ENCODE measurements at places on chromosomes 12 and 14.

- DNase-seq: no peak
Observed at GRCh38 chr12:8676651-8677050, 14.0 kb upstream of the MFAP5 start.

- DNase-seq: no peak
Observed at GRCh38 chr14:58066115-58066514, 85.9 kb downstream of the ARMH4 start.

GRCh38 chr12:68350753-68351152 is 18.6 kb upstream of the MDM1 start:
- DNase-seq: no peak

DNA sequence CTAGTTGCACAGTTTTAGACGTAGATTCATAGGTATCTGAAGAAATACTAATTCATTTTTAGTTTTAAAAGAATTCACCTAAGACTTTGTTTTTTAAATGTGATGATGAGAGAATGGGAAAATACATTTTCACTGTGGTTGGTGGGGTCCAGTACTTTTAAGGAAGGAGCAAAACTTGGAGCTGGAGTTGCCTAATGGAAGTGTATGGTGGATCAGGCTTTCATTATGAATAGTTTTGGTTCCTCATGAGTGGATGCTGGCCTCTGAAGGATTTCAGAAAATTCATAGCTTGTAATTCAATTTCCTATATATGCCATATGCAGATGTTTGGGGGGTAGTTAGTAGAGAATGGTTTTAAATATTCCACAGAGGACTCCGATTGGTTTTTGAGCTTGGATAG is 27.1 kb downstream of the STK38L start:
- no peak for DNase-seq

DNA sequence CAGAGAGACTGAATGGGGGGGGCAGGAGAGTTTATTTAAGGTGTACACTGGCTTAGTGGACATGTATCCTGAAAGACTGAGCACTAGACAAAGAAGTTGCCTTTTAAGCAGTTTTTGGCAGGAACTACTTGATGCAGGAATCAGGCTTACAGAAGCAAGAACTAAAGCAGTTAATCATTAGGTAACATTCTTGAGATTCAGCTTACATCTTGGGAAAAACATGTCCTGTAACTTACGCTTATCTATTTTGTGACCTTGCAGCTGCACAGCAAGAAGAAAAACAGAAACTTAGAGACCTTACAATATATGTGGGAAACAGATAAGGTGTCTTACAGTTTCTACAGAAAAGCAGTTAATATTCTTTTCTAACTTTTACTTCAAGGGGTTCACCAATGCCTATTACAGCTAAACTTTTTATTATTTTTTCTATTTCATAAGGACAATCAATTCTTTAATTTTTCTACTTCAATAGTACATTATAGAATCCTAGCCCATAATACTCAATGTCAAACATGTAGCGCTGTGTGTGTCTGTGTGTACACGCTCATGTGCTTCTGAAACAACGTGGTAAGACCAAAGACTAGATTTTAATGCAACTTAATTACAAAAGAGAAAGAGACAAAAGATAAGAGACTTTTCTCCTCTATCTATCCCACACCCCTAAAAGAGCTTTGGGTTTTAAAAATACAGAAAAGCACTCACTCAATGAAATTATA is 276.9 kb downstream of the PRKD1 start:
- no peak for DNase-seq

DNA sequence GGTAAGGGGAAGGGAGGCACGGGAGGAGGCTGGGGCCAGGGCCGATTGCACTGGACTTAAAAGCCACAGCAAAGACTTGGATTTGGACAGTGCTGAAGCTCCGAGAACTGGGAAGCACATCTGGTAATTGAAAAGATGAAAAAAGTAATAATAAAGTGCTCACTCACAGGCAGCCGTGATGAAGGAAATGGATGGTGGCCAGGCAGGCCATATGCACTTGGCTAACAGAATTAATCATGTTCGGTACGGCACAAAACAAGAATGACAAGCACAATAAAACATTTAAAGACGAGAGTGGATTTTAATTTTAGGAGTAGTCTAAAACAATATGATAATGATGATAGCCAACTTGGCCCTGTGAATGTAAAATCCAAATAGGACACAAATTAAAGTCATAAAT is 154.3 kb downstream of the VRK1 start:
- DNase-seq: no peak

GRCh38 chr14:23068789-23069412 is 11.6 kb upstream of the CDH24 start:
- peak; percentile 86 for DNase-seq

- no peak for DNase-seq
Observed at GRCh38 chr14:101358320-101359125, 202.8 kb upstream of the DIO3 start.

GRCh38 chr14:54117396-54117795 is 160.8 kb upstream of the BMP4 start:
- no peak for DNase-seq

GRCh38 chr12:16063726-16064125 is 152.6 kb downstream of the DERA start:
- no peak for DNase-seq

DNA sequence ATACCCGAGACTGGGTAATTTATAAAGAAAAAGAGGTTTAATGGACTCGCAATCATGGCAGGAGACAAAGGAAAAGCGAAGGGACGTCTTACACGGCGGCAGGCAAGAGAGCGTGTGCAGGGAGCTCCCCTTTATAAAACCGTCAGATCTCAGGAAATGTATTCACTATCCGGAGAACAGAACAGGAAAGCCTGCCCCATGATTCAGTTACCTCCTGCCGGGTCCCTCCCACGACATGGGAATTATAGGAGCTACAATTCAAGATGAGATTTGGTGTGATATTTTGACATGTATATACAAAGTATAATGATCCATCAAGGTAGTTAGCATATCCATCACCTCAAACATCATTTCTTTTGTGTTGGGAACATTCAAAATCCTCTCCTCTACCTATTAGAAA is 2.3 kb upstream of the CDCA4 start:
- no peak for DNase-seq

DNA sequence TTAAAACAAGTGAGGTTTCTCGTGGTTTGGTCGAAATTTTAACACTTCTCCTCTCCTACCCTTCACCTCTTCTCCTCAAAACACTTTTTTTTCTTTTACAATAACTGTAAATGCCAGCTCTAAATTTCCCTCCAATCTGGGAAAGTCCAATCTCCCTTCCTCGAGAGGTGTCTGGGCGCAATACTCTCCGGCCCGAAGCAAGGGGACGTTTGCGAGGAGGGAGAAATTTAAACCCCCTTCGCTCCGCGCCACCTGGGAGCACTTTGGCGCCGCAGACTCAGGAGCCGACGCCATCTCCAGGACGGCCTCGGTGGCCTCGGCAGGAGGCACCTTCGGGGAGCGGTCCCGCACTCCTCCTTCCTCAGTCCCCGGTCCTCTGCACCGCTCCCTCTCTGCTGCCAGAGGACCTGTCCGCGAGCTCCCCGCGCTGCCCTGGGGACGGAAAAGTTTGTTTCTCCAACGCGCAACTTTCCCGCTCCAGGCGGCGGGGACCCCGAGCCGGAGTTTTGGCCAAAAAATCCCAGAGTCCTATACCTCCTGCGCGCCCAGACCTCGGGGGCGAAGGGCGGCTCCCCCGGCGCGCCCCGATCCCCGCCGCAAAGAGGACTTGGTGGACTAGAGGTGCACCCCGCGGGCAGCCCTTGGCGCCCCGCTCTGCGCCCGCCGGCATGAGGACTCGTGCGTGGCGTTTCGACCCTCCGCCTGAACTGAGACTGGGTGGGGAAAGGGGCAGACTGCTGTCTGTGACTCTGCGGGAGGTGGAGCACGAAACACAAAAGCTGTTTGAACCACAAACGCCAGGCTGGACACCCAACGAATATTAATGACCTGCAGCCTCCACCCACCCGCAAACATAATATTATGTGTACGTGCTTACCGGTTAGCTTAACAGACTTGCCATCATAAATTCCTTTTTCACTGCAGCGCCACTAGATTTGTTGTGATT is 95.2 kb upstream of the HMGA2 start:
- peak; percentile 80 for DNase-seq

DNA sequence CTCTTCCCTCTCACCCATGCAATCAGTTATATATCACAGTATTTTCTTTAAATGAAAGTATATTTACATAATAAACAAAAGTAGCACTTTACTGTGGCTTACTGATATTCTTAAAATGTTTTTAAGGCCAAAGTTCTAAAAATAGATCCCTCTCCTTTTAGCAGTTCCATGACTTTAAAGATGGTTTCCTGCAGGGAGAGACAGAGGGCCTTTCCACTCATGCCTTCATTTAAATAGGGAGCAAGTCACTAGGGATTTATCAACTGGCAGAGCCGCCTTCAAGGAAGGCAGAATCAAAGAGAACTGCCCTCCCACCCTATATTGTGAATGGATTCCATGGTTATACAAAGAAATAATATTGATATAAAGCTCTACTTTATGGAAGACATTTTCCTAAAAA is 55.5 kb downstream of the DUSP16 start:
- no peak for DNase-seq

DNA sequence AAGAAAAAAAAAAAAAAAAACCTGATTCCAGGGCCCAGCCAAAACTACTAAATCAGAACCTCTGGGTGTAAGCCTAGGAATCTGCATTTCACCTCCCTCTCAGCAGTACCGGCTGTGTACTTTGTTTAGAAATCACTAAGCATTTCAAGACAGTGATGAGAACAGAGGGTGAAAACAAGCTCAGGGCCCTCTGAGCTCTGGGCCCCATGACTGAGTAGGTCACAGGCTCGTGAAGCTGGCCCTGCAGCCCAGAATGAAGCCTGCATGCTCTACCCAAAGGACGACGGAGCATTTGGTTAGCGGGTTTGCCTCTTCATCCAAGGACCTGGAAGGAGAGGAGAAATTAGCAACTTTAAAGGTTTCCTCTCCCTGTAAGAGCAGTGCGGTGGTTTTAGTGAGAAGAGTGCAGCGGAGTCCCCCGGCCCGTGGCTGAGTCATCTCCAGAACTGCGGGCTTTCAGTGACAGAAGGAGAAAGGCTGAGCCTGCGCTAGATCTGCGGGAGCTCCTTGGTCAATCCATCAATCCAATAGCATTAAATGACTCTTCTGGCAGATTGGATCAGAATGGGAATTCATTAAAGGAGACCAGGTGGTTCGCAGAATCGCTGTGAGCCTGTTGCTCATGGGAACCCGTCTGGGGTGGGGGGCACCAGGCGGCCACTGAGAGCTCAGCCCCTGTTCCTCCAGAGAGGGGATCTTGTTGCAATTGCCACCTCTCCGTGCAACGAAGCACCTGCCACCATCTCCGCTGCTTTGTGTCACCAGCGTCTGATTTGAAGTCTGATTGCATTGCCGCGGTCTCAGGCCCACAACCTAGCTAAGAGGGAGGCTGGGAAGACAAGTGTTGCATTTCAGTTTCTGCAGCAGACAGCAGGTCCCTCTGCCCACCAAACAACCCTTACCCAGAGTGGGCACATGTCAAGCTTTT is 7.3 kb downstream of the IL31 start:
- no peak for DNase-seq

DNA sequence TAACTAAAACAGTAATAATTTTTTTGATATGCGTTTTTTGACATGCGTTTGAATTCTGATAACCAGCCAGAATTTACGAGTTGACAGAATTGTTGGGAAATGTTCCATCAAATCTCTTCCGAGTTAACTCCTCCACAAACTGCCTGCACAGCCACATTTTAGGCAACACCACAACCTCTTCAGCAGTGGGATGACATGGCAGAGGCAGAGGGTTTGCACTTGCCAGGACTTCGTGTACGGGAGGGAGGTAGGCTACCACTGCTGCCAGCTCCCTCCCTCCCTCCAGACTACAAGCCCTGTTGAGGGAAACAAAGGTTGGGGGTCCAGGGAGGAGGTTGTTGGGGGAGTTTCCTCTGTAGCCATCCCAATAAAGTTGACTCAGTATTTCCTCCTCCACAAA is 14.5 kb upstream of the ACTR6 start:
- no peak for DNase-seq

DNA sequence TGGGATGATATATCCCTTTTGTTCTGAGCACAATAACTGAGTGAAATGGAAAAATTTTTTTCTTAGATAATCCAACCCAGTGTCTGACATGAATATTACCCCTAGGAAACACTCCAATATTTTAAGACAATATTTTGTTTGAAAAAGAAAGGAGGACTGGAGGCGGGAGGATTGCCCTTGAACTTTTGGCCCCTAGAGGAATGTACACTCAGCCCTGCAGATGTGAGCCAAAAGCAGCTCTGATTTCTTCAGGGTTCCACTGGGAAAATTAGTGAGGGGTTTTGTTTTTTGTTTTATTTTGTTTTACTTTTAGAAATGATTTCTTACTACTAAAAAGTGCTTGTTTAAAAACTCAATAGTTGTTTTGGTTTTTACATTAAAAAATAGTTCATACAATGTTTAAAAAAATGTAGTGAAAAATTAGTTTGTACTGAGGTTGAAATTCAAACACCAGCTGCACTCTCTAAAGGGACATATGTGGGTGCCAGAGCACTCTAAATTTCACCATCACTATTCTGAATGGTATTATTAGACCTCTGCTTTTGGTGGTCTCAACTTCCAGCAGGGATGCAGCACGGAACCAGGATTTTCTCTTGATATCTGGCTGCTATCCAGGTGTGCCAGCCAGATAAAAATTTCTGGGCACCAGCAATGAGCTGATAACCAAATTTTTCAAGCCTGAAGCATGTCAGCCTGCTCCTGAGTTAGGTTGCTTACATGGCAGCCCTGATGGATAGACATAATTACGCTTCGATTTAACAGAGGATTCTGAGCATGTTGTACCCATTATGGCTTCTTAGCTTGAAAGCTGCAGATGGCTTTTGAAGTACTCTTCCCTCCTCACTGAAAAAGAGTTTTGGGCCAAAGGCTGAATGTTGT is 141.9 kb downstream of the ANO6 start:
- DNase-seq: no peak

DNA sequence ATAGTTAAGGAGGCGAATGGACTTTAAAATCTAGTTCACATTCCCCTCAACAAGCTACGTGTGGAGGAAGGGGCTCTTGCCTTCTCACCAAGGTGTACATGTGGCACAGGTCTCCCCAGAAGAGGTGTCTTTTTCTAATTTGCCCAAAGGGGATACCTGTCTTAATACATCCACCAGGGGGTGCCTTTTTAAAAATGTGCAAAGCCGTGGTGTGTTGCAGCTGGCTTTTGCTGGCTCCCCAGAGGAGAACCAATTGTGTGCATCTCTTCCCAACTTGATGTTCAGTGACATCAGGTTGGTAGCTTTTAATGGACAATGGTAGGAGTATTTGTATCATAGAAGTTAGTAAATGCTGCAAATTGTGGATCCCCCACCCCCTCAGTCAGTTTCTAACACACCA is 33.8 kb downstream of the CREBL2 start:
- no peak for DNase-seq

- DNase-seq: no peak
Observed at GRCh38 chr14:100979079-100979478, 75.6 kb upstream of the RTL1 start.

GRCh38 chr12:82529101-82529500 is 157.6 kb upstream of the TMTC2 start:
- DNase-seq: no peak

- DNase-seq: no peak
Observed at GRCh38 chr14:21205678-21206581, 50.1 kb upstream of the OR5AU1 start.

DNA sequence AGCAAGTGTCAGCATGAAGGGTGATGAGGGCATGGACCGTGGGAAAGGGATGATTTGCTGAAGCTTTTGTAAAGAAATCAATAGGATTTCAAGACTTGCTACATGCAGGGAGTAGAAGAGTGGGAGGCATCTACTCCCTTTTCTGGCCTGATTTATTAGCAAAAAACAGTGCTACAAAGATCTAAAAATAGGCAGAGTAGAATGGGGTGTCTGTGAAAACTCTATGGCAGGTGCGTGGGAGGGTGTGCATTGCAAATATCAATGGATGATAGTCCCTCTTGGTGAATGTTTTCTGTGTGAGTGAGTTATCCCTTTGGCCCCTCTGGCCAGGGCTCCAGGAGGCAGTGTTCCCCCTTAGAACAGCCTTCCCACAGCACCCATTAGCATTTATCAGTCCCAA is 139.0 kb downstream of the SMOC1 start:
- no peak for DNase-seq

All from ecto neural progenitor cell (in vitro differentiated cells).